ENCODE measurements at places on chromosomes 1 and 21.

DNA sequence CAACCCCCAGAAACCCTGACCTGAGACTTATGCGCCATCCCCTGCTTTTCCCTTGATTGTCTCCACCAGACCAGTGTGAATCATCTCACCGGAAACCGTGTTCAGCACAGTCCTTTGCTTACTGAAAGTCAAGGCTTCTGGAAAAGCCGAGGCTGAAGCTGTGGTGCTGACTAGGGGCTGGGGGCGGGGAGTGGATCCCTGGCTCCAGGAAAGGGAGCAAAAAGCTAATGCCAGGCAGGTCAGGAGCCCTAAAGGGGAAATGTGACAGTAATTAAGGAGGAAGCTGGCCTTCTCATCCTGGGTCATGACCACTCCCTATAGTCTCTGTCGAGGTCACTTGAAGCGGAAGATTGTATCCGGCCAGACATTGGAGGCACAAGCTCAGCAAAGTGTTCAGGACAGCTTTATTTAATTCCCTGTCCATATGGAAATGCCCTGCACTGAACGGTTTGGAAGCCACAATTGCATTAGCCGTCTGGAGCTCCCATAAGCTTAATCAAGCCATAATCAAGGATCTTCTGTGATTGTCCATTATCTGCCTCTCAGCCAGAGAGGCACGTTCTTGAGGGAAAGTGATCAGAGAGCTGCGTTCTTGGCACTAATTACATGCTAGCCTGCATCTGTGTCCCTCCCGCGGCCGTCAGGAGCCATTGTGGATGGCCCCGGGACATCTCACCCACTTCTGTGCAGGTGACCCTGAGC lies 403.6 kb downstream of the RRAGC start:
- no peak for DNase-seq

GRCh38 chr1:110727246-110727645 lies 52.5 kb upstream of the KCNA3 start:
- DNase-seq: no peak

DNA sequence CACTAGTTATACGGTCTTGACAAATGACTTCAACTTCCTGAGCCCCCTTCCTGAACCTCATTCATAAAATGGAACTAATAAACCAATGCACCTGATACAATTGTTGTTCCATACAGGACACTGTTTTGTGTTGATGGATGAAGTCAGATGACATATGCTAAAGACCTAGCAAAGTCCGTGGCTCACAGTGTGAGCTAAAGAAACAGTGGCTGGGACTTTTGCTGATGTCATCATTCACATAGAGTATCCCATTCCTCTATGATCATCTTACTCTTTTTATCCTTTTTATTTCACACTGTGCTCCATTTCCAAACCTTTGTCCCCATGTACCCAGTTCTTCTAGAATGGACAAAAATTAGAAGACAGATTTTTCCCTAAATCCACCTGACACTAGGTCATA lies 83.7 kb upstream of the KAZN start:
- DNase-seq: no peak

DNA sequence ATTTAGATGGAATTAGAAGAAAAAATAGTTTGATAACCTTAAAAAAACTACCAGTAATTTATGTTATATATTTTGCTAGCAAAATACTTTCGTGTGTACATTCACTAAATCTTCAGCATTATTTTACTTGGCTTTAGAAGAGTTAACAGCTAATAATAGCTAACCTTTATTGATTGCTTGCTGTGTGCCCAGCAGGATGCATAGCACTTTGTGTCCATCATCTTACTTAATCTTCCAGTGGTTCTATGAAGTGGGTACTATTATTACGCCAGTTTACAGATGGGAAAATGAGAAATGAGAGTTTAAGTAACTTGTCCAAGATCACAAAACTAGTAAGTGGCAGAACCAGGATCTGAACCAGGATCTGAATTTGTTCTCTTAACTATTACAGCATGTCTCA lies 41.7 kb upstream of the GPR25 start:
- no peak for DNase-seq

DNA sequence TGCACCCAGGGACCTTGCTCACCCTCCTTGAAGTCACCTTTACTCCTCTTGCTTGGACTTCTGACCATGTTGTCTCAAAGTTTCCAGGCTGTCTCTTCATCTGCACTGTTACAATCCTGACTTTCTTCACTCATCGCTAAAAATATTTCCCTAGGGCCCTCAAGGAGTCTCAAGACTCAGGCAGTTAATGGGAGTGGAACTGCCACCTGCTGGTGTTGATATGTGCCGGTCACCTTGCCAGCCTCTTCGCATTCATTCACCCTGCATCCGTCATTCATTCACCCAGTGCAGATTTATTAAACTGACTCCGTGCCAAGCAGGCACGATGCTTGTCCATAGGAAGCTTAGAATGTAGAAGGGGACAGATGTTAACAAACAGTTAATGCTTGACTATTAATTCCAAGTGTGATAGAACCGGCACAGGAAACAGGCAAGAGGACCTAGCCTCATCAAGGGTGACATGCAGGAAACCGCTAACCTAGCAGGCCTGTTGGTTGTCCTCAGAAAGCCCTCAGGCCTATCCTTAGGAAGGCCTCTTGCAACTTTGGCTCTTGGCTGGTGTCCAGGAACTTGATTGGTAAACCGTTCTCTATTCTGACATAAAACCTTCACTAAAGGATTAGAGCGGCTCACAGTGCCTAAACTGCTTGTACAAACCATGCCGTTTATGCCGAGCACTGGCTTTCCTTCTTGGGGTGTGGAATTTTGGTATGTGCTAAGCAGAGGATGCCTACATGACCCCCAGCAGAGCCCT lies 342.2 kb downstream of the CAMTA1 start:
- no peak for DNase-seq

- no peak for DNase-seq
These were observed 92.3 kb upstream of the NFIA start for GRCh38 chr1:60989749-60990713.

DNA sequence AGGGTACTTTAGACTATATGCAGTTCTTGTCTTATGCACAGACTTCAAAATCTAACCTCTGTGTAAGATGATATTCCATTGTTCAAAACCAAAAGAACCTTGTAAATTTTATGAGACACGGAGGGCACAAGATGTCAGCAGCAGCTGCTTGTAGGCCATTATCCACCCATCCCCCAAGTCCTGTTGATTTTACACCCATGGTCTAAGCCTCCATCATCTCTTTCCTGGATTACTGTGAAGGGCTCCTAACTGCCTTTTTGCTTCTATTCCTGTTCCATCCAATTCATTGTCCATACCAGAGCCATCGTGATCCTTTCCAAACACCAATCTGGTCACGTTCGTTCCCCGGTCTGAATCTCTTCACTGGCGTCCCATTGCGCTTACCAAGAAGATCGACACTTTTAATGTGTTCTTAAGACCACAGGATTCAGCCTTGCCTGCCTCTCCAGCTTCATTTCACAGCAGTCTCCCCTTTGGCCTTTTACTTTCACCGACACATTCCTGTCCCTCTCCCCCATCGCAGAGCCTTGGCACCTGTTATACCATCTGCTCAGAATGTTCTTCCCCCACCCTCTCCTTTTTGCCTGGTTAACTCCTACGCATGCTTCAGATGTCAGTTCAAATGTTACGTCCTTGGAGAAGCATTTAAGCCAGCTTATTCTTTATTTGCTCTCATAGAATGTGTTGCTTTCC lies 107.3 kb upstream of the POU3F1 start:
- no peak for DNase-seq

DNA sequence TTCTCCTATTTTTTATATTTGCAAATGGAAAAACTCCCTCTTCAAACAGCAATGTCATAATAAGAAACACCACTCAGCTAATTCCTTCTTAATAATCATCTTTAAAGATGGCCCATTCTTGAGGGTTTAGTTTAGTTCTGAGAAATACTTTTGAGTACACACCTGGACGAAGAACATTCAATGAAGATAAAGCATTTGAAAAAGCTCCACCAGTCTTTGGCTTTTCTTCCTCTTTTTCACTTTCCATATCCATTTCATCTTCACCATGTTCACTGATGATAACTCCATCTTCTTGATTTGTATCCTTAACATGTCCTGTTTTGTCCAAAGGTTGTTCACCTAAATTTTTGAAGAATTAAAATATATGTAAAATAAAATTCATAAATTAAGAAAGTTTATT lies 7.4 kb downstream of the PAXBP1 start:
- no peak for DNase-seq

DNA sequence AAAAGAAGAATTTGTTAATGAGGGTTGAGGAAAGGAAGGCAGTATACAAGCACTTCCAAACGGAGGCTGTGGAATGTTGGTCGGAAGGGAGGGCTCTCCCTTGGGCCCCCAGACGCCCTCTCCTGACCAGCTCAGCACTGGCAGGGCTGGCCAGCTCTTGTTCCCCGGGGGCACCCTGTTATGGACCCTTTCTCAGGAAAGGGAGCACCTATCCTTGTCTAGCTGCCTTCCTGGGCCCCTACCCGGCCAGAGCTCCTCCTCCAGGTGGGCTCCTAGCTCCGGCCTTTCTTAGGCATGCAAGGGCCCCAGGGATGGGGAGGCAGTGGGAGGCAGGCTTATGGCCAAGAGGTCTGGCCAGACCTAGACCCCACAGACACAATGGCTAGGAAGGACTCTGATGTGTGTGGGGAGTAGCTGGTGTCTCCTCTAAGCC lies 926 bp downstream of the BLACAT1 start:
- no peak for DNase-seq

DNA sequence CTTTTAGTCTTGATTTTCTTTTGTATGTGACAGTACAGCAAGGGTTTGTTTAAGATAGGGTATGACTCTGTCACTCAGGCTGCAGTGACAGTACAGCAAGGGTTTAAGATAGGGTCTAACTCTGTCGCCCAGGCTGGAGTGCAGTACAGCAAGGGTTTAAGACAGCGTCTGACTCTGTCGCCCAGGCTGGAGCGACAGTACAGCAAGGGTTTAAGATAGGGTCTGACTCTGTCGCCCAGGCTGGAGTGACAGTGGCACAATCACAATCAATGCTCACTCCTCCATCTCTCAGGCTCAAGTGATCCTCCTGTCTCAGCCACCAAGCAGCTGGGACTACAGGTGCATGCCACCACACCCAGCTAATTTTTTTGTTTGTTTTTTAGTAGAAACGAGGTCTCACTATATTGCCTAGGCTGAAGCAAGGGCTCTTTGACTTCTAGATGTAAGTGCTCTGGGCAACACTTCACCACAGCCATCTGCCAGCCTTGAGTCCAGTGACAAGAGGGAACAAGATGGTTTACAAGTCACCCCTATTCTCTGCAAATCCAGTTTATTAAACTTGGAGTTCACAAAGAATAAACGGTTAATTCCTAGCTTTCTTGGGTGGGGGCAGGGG lies 965 bp upstream of the SH2D5 start:
- DNase-seq: no peak

Measured in cortex of kidney (tissue), 1 donor.